Activated naive CD4-positive, alpha-beta T cell treated with anti-CD3 and anti-CD28 coated beads for 36 hours (primary cell): ENCODE measurements at places on chromosomes 5 and 9. TPM values are rescaled to one million over a fixed set of nuclear protein-coding genes. Genes with fewer than 3 reads are reported as not detected.
A peak's percentile ranks its signal among the peaks of the same experiment; 100 is the strongest.

- no peak for DNase-seq
These were observed 28.0 kb upstream of the IFNK start for GRCh38 chr9:27496135-27496504.

DNA sequence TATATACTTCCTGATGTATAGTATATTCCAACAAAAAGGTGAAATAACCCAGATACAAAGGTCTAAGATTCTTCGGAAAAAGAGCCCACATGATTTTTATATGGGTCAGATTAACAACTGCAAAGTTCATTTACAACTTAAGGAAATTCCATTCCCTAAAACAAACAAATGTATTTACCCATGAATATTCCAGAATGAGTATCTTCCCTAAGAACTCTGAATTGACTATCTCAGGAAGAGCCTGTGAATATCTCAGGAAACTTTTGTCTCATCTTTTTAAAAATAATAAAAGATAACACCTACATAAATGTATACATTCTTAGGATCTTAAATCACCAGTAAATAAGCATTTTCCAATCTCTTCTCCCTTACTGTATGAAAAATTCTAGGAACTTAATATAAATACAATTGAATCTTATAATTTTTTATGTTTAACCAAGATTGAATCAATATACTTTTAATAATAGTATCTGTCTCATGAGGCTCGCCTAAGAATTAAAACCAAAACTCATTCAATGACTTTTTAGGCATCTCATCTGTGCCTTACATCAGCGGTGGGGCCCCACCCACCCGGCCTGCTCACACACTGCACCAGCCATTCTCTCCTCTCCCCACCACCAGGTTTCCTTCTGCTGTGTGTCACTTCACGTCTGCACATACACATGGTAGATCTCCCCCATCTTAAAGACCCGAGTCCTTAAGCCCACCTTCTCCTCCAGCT is 78.1 kb downstream of the RAPGEF1 start:
- DNase-seq, result peak; percentile 84

GRCh38 chr9:90092508-90092907 is 487.7 kb downstream of the GADD45G start:
- peak; percentile 35 for DNase-seq

The OBP2B gene
- not detected for total RNA-seq

GRCh38 chr5:67299231-67299735 is 102.7 kb upstream of the CD180 start:
- DNase-seq, result no peak

The PCDHB6 gene
- total RNA-seq, result not detected

DNA sequence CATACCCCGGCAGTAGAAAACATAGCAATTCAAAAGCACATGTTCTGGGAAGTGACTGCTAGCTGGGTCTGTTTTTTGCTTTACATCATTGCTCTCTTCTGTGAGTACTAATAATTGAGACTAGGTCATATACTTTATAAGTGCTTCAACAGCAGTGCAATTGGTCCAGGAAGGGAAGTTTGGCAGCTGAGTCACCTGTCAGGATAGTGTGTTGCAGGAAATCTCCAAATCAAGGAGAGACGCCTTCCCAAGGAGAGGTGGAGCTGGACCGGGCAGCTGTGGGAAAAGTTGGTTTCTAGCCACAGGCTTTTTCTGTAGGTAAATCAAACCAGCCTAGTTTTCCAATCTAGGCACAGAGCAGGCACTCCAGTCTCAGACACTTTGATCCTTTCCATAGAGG is 330.1 kb downstream of the ENC1 start:
- no peak for DNase-seq

GRCh38 chr9:99445920-99446319 is 223.8 kb downstream of the SEC61B start:
- DNase-seq, result no peak

DNA sequence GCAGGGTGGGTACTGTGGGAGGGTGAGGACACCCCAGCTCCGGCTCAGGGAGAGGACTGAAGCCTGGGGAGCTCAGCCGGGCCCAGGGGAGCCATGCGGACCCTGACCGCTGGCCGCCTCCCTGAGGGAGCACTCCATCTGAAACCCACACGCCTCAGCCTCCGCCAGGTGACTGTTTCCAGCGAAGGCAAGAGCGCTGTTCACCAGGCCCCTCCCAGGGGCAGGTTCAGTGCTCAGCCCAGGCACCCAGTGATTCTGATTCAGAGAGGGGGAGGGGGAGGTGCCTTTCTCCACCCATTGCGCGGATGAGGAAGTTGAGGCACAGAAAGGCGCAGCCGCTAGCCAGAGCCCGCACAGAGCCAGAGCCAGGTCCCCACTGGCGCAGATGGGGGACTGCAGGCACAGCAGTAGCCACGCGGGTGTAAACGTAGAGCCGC is 27.0 kb downstream of the ADGRD2 start:
- no peak for DNase-seq

DNA sequence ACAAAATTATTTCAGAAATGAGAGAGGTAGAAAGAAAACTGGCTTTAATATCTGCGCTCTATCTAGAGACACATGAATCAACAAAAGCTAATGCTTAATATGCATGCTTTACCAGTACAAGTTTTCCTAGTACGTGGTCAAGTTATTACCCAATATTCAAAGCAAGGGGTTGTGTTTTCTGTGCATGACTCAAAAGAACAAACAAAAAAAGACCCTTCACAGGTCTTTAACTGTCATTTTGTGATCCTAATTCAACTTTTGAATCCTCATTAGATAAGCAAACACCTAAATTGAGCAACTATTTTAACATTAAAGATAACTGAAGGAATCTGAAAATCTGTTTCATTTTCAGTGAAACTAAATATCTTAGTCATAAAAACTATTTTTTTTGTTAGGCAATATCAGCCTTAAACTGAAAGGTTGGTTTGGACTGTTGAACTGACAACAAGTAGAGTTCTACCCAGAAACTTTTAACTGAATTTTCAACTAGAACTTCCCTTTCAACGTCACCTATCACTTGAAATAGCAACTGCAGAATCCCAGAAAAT is 12.5 kb downstream of the ST8SIA4 start:
- DNase-seq, result no peak

GRCh38 chr9:1722404-1722803 is 292.7 kb upstream of the SMARCA2 start:
- DNase-seq, result no peak

The IFNA21 gene
- not detected for total RNA-seq

The SELENOP gene
- total RNA-seq, result not detected

The SLC25A2 gene
- not detected for total RNA-seq

The PRRX2 gene
- total RNA-seq, result 0.83 TPM
